ENCODE measurements at places on chromosomes 4 and X. TPM values are rescaled to one million over a fixed set of nuclear protein-coding genes. Genes with fewer than 3 reads are reported as not detected.

DNA sequence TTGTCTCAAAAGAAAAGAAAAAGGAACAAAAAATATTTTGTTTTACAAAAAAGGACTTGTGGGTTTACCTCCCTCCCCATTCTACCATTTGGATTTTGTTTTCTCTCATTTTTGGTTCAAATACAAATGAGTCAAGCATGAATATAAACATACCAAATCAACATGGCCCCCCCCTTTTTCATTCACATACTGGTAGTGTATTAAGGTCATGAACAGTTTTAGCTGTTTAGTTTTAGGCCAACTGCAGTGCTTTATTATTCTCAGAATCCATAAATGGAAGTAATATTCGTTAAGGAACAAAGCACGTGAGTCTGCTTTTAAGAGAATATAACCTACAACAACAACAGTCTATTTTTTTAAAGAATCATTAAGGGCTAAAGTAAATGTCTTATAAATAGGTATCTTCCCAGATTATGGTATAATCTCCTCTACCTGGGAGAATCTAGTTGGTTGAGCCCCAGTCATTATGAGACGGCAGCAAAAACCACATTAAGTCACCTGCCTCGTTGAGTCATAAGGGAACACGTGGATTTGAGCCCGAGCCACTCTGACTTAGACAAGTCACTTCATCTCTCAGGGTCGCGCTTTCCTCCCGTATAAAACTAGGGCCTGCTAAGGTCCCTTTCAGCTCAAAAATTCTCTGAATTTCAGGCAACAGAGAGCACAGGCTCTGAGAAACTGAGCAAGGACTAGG is 26.7 kb downstream of the BCLAF3 start:
- no peaks in the 10 kb centered on the region for H3K27me3 ChIP-seq
- no peaks in the 10 kb centered on the region for H3K36me3 ChIP-seq
- no peaks in the 10 kb centered on the region for H3K4me1 ChIP-seq
- no peak overlapping the region for H3K27ac ChIP-seq

- H3K4me1 ChIP-seq: no peaks in the 10 kb centered on the region
- H3K27ac ChIP-seq: no peak overlapping the region
- H3K27me3 ChIP-seq: no peaks in the 10 kb centered on the region
- DNase-seq: no peak
- no peak overlapping the region for H3K4me3 ChIP-seq
Measured at GRCh38 chr4:96598465-96598864, 758.6 kb downstream of the PDHA2 start.

GRCh38 chrX:45007598-45007997 is 134.6 kb downstream of the KDM6A start:
- H3K27ac ChIP-seq: no peak overlapping the region
- no peaks in the 10 kb centered on the region for H3K27me3 ChIP-seq
- H3K4me3 ChIP-seq: no peak overlapping the region
- H3K4me1 ChIP-seq: no peaks in the 10 kb centered on the region

DNA sequence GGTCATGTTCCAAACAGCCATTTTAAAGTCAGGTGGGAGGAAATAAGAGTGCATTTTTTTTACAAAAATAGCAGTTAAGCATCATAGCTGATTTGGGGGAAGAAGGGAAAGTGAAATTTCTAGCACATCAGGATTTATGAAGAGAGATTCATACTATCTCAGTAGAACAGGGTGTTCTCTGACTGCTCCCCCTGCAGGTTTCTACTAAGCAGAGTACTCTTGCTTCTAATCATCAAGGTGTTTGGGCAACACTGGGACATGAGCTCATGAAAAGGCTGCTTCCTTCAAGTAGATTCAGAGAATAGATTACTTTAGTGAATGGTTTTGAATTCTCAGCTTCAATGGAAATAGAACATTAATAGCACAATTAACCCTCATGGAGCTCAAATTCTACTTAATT is 591.4 kb upstream of the PCDH10 start:
- no peaks in the 10 kb centered on the region for H3K27me3 ChIP-seq
- no peak overlapping the region for H3K4me3 ChIP-seq
- no peak for DNase-seq
- H3K36me3 ChIP-seq: no peaks in the 10 kb centered on the region
- H3K27ac ChIP-seq: no peak overlapping the region

The TREX2 gene
- total RNA-seq: 1.5 TPM

DNA sequence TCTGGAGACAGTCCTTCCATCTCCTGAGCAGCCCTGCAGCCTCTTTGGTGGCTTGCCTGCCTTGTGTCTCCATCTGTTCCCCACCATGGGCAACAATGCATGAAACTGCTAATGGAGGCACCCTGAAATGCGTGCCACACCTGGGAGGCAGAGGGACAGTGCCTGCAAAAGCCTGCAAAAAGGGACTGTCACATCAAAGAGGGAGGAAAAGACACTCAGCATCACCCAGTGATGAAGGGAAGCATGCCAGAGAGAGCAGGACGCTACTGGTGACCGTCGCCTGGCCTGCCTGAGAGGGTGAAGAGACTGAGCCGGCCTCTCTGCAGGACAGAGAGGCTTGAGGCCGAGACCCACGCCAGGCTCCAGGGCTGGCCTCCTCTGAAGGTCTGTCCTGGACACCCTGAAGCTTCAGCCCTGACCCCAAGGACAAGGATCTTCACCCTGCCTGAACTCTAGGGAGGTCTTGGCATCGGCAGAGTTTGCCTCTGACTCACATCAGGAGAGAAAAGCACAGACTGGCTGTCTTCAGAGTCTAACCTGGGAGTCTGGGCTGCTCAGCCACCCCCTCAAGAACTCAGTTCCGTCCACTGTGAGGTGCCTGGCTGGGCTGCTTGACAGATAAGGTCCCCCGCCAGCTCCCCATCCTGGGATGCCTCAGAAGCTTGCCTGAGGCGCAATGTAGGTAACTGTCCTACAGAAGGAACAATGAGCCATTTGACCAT is 8.1 kb downstream of the ACSL1 start:
- no peaks in the 10 kb centered on the region for H3K36me3 ChIP-seq
- no peak overlapping the region for H3K4me3 ChIP-seq
- no peak for DNase-seq
- no peaks in the 10 kb centered on the region for H3K27me3 ChIP-seq

The FGFBP2 gene
- 337 TPM for total RNA-seq

DNA sequence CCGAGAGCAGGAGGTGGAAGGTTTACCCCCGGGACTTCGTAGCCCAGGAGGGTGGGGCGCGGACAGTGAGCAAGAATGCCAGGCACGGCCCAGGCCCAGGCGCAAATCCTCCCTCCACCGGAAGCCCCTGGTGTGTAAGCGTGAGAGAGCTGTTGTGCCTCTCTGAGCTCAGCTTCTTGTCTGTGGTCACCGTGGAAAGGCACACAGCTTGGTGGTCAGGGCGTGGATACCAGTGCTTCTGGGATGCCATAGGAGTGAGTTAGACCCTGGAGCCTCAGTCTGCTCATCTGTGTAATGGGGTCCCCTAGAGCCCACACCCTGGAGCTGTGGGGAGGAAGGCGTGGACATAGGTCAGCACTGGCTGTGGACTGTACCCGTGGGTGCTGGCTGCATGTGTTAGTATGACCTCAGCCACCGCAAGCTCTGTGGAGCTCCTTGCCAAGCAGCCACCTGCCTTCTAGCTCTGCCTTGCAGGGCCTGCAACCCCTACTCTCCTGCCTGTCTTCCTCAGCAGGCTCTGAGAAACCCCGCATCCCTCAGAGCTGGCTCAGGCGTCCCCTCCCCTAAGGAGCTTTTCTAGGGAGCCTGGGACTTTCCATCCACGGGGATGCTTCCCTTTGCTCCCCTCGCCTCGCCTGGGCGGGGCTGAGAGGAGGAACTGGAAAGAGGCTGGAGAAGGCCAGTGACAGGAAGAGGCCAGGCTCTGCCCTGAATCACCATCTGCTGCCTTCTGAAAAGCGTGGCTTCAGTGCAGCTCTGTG is 28.0 kb upstream of the AFAP1 start:
- DNase-seq: no peak
- no peak overlapping the region for H3K4me3 ChIP-seq
- peaks cover 13% of the 10 kb centered on the region for H3K4me1 ChIP-seq
- H3K27ac ChIP-seq: no peak overlapping the region
- H3K36me3 ChIP-seq: no peaks in the 10 kb centered on the region
- H3K27me3 ChIP-seq: no peaks in the 10 kb centered on the region

- no peaks in the 10 kb centered on the region for H3K36me3 ChIP-seq
- H3K4me3 ChIP-seq: no peak overlapping the region
- DNase-seq: no peak
- no peak overlapping the region for H3K27ac ChIP-seq
- H3K27me3 ChIP-seq: no peaks in the 10 kb centered on the region
Measured at GRCh38 chrX:7993873-7994272, 66.7 kb upstream of the PNPLA4 start.

All from tibial nerve (tissue), 4 donors.